Left renal cortex interstitium (tissue), 4 donors: ENCODE measurements at places on chromosomes 11 and 22. TPM values are rescaled to one million over a fixed set of nuclear protein-coding genes. Genes with fewer than 3 reads are reported as not detected.

GRCh38 chr11:127308291-127308690 lies 307.7 kb upstream of the KIRREL3 start:
- DNase-seq, result no peak

DNA sequence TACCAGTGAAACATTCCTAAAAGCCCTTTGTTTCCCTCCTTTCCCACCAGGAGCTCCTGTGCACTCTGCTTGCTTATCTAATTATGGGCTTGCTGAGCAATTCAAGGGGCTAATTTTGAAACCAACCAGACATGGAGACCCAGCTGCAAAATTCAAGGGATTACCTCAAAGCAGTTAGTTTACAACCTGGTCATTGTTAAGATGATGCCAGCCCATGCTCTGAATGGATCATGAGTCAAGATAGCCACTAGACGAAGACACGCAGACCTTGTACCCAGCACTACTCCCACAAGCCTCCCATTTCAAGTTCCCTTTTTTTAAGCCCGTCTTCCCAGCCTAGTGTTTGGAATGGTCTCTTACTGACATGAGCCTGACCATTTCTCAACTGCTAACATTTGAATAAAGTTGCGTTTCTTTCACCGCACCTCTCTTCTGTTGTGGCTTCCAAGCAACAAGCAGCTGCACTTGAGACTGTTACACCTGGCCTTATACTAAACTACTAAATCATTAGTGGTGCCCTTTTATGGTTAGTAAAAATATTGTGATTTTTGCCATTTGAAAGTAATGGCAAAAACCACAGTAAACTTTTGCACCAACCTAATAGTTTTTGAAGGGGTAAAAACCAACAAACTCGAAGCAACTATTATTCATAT lies 315.3 kb upstream of the LUZP2 start:
- no peak for DNase-seq

GRCh38 chr22:17198170-17199002 lies 20.8 kb downstream of the ADA2 start:
- DNase-seq, result peak; percentile 31

GRCh38 chr22:19216579-19216978 lies 38.0 kb upstream of the SLC25A1 start:
- DNase-seq, result no peak

DNA sequence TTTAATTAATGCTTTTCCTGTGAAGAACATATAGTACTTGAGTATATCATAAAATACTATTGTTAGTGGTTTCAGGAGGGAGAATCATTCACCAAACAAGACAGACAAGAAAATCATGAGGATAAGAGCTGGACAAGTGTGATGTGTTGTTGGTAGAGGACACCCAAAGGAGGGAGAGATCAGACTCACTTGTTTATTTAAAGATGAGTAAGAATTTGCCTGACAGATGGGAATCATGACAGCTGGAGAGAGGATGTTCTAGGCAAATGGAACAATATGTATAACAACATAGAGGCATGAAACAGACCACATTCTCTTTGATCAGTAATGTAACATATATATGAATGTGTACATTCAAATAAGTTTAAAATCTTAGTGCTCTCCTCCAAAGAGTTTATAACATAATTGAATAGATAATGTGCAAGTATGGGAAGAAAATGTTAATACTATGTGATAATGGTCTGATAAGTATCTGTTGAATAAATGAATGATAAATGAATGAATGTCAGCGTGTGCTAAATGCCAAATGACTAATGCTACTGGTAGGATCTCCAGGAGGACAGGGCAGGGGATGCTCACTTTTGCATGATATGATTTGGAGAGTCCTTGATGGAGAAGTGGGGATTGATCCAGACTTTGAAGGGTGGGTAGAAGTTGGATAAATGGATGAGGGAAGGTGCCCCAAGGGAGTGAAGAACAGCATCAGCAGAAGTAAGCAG lies 228.9 kb upstream of the SORL1-AS1 start:
- DNase-seq, result no peak

GRCh38 chr11:5929571-5930368 lies 12.3 kb upstream of the OR56A3 start:
- no peak for DNase-seq

GRCh38 chr22:37745548-37746365 lies 48.9 kb downstream of the TRIOBP start:
- peak; percentile 74 for DNase-seq

The UPK3A gene
- 2.5 TPM for polyA plus RNA-seq

- no peak for DNase-seq
These were observed 4.4 kb upstream of the TPCN2 start for GRCh38 chr11:69044111-69045013.

GRCh38 chr22:44974454-44974853 lies 35.4 kb downstream of the PHF21B start:
- no peak for DNase-seq

DNA sequence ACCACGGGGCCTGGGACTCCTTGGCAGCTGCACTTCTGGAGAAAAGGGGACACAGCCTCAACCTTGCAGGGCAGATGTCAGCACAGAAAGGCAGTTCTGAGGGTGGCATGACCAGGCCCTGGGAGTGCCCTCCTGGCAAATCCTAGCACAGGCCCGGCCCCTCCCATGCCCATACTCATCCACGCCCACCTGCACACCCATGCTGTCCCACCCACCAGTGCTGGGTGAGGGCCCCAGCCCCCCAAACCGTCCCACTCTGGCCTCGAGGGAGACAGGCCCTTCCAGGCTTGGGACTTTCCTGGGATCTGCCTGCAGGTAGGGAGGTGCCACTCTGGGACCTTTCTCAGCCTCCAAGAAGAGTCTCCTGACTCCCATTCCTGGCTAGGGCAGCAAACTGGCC lies 10.1 kb downstream of the DUSP8 start:
- no peak for DNase-seq

GRCh38 chr11:123510579-123510905 lies 80.5 kb downstream of the GRAMD1B start:
- no peak for DNase-seq

The HMGXB4 gene
- 25.7 TPM for polyA plus RNA-seq

The CCDC188 gene
- 0.71 TPM for polyA plus RNA-seq

DNA sequence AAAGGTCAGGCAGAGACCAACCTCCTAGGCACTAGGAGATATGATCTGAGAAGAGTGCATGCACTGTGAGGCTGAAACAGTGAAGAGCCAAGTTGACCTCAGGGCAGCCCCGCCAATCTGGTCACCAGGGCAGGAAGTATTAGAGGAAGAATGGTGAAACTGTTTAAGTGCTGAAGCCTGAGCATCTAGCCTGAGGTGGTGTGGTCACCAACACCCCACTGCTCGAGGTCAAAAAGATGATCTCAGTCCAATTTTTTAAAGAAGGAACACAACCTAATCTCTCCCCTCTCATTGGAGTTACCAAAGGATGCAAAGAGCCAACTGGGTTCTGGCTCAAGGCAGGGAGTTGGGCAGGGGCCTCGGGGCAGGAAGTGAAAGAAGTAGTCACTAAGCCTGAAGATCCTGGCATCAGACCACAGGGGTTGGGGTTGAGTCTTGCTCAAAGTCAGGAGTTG lies 4.0 kb downstream of the APBB1 start:
- no peak for DNase-seq
